Activated CD4-positive, alpha-beta T cell treated with anti-CD3 and anti-CD28 coated beads, Interleukin-2, amount 10 ng/mL, durations not matched to agents 24 days and 14 days (primary cell): ENCODE measurements at places on chromosomes 3 and 15. TPM values are rescaled to one million over a fixed set of nuclear protein-coding genes. Genes with fewer than 3 reads are reported as not detected.

ZPLD1 gene
- total RNA-seq = not detected in 2 replicates

GRCh38 chr3:186700267-186700666 is 16.9 kb upstream of the KNG1 start:
- DNase-seq = no peak
- H3K4me3 ChIP-seq = no peak overlapping the region
- peaks cover 5% of the 10 kb centered on the region for H3K4me1 ChIP-seq
- no peak overlapping the region for H3K27ac ChIP-seq
- H3K36me3 ChIP-seq = no peaks in the 10 kb centered on the region

- no peak overlapping the region for H3K27ac ChIP-seq
- no peak for DNase-seq
- H3K27me3 ChIP-seq = peaks cover 39% of the 10 kb centered on the region
- no peak overlapping the region for H3K4me3 ChIP-seq
- H3K4me1 ChIP-seq = peaks cover 4% of the 10 kb centered on the region
- H3K36me3 ChIP-seq = no peaks in the 10 kb centered on the region
Measured at GRCh38 chr15:39161096-39161495, 419.8 kb upstream of the THBS1 start.

BNC1 gene
- total RNA-seq = not detected in 2 replicates

SLC15A2 gene
- 0.95 and 2.7 TPM in 2 replicates for total RNA-seq

DNA sequence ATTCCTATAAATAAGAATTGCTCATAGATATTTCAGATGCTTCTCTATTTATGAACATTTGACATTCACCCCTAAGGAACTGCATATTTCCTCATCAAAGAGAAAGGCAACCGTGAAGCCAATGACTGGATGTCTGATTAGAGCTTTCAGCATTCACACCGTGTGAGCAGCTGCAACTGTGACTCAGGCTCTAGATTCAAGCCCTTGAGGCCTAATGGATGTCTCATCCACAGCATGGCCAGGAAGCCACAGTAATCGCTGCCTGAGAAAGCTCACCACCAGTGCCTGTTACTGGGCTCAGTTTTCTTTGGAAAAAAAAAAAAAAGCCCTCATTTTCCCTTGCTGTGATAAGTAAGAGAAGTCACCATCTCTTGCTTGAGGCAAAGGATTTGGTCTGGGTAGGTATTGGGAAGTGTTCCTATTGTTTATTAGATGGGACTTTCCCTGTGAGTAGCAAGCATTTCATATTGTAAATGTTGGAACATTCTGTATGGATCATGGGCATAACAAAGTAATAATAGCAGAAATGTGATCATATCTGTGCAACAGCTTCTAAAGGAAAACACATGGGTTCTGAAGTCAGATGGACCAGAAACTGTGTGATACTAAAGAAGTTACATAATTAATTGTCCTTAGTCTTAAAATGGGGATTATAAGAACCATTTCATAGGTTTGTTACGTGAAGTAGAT is 783.7 kb downstream of the AGBL1 start:
- no peak overlapping the region for H3K27ac ChIP-seq
- no peak overlapping the region for H3K4me3 ChIP-seq
- DNase-seq = no peak
- no peaks in the 10 kb centered on the region for H3K27me3 ChIP-seq
- H3K4me1 ChIP-seq = no peaks in the 10 kb centered on the region
- H3K36me3 ChIP-seq = no peaks in the 10 kb centered on the region
